Renal cortical epithelial cell (primary cell): ENCODE measurements at places on chromosomes 6 and 20. TPM values are rescaled to one million over a fixed set of nuclear protein-coding genes. Genes with fewer than 3 reads are reported as not detected.
A peak's percentile ranks its signal among the peaks of the same experiment; 100 is the strongest.

The MTHFD1L gene
- total RNA-seq = 38.7 and 53.7 TPM in 2 replicates

The DSN1 gene
- total RNA-seq = 8.1 and 19.1 TPM in 2 replicates

The TRIM31 gene
- total RNA-seq = not detected in 2 replicates

The PPP2R5D gene
- 42.9 and 47.8 TPM in 2 replicates for total RNA-seq

- no peak for DNase-seq
These were observed 330.0 kb downstream of the NRN1 start for GRCh38 chr6:5676701-5677100.

DNA sequence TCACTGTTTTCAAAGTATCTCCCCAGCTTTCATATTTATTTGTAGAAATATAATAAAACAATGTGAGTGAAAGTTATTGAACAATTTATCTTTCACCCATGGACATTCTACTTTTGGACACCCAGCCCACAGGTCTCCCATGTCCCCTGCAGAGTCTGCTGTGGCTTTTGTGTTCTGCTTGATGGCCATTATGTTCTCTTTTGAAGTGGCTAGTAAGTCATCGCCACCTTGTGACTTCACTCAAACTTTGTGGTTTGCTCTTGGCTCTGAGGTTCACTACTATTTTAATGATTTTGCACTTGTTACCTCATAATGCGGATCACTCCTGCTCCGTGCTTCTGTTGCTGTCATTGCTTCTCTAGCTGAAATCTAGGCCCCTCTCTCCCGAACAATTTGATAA lies 10.2 kb upstream of the DEFB113 start:
- DNase-seq = peak; percentile 18

The RAB44 gene
- total RNA-seq = not detected in 2 replicates

GRCh38 chr6:37807656-37808055 lies 11.9 kb upstream of the ZFAND3 start:
- DNase-seq = peak; percentile 72

The GABRR2 gene
- total RNA-seq = 0.05 TPM in 1 of 2 replicates, not detected in the other

- DNase-seq = peak; percentile 44
These were observed 62.0 kb downstream of the GPX5 start for GRCh38 chr6:28587746-28588075.

DNA sequence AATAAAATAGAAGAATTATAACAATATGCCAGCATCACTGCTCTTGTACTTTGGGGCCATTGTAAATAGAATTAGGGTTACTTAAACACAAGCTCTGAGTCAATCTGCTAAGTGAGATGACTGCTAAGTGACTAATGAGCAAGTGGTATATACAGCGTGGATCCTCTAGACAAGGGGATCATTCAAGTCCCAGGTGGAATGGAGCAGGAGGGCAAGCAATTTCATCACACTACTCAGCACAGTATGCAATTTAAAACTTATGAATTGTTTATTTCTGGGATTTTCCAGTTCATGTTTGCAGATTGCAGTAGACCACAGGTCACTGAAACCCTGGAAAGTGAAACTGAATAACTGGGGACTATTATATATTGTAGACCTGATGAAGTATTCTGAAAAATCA lies 235.3 kb downstream of the BTBD3 start:
- DNase-seq = peak; percentile 20

The SAPCD1 gene
- total RNA-seq = 0.50 and 0.69 TPM in 2 replicates

GRCh38 chr6:160238761-160239751 lies 19.6 kb downstream of the SLC22A2 start:
- peak; percentile 72 for DNase-seq
